Muscle of leg (tissue), 16 donors: ENCODE measurements at places on chromosomes 6 and 20. TPM values are rescaled to one million over a fixed set of nuclear protein-coding genes. Genes with fewer than 3 reads are reported as not detected.

- no peaks in the 10 kb centered on the region for H3K27me3 ChIP-seq
- H3K4me3 ChIP-seq, result no peak overlapping the region
- peaks cover 44% of the 10 kb centered on the region for H3K4me1 ChIP-seq
- no peak overlapping the region for H3K27ac ChIP-seq
- H3K36me3 ChIP-seq, result no peaks in the 10 kb centered on the region
Observed at GRCh38 chr20:23120936-23121750, 35.0 kb upstream of the CD93 start.

PNPLA1 gene
- polyA plus RNA-seq, result 0.14 TPM

DNA sequence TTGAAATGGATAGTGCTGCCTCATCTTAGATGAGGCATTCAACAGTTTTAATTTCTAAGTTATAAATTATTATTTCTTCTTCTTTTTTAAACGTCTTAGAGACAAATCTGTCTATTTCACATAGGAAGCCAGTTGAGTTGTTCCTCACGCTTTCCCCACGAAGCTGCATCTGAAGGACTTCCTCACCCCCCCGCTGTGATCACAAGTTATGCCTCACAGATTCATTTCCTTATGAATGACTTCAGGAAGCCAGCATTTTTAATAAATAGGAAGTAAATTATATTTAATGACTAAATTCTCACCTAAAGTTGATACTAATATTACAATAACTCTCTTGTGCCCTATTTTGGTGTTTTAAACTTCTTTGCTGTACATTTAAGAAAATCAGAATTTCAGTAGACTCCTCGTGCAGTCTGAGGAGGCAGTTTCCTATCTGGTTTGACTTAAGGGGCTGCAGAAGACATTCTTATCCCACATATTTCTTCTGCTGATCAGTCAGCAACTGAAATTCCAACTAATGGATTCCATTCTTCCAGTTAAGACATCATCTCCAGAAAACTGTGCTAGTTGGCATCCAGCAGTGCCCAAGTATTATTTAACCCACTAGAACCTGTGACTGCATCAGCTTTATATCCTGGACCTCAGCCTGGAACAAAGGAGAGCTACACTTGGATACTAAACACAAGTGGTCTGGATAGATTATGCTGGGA lies 182.7 kb upstream of the CCN2 start:
- DNase-seq, result peak; percentile 71
- no peaks in the 10 kb centered on the region for H3K36me3 ChIP-seq
- H3K4me3 ChIP-seq, result no peak overlapping the region
- peaks cover 30% of the 10 kb centered on the region for H3K4me1 ChIP-seq
- H3K27me3 ChIP-seq, result no peaks in the 10 kb centered on the region

- H3K27ac ChIP-seq, result no peak overlapping the region
- H3K4me3 ChIP-seq, result no peak overlapping the region
- no peaks in the 10 kb centered on the region for H3K36me3 ChIP-seq
- no peaks in the 10 kb centered on the region for H3K4me1 ChIP-seq
Observed at GRCh38 chr6:67131827-67132226, 1424.8 kb upstream of the EYS start.

DNA sequence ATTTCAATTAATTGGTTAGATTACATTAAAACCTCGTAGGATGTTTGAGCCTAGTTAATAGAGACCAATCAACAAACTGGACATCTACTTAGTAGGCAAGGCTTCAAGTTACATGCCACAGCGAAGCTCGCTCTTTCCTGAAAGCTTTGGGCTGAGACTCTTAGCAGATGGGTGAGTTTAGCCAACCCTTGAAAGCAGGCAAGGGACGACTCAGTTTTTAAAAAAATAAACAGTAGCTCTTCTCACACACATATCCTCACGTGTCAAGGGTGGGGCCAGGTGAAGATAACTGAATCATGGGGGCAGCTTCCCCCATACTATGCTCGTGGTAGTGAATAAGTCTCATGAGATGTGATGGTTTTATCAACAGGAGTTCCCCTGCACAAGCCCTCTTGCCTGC lies 775 bp downstream of the MTFR2 start:
- H3K36me3 ChIP-seq, result no peaks in the 10 kb centered on the region
- peaks cover 11% of the 10 kb centered on the region for H3K4me1 ChIP-seq
- H3K27me3 ChIP-seq, result no peaks in the 10 kb centered on the region
- H3K4me3 ChIP-seq, result peak overlapping the region; percentile 75
- no peak for DNase-seq

GRCh38 chr20:59392736-59393135 lies 92.3 kb downstream of the EDN3 start:
- DNase-seq, result no peak
- H3K4me3 ChIP-seq, result no peak overlapping the region
- H3K27ac ChIP-seq, result no peak overlapping the region
- H3K4me1 ChIP-seq, result peaks cover 25% of the 10 kb centered on the region
- no peaks in the 10 kb centered on the region for H3K36me3 ChIP-seq

DNA sequence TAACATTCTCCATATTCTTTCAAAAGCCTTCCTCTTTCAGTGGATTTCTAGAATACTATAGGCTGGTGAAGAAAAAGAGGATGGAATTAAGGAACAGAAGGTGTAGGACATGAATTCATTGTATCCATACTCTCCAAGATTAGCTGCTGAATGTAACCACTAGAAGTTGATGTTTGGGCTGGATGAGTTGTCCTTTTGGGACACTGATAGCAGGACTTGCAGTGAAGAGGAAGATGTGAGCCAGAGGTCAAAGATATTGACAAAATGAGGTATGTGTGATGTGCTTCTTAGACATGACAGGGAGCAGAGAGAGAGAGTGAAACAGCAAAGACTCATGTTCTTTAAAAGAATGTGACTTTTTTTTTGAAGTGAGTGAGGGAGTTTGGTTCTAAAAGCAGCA lies 134.3 kb upstream of the MAN1A1 start:
- no peaks in the 10 kb centered on the region for H3K4me1 ChIP-seq
- H3K36me3 ChIP-seq, result no peaks in the 10 kb centered on the region
- no peak overlapping the region for H3K27ac ChIP-seq
- no peaks in the 10 kb centered on the region for H3K27me3 ChIP-seq

DNA sequence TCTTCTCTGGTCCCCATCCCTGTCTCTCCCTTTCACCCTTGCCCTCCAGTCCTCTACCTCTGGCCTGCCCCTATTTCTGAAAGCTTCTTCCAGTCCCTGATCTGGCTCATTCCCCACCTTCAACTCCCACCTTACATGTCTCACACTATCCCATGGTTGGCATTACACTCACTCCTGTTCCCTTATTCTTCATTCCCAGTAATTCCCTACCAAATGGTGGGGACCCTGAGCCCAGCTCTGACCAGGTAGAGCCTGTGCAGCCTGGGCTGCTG lies 6.4 kb downstream of the TP53INP2 start:
- H3K4me1 ChIP-seq, result peaks cover 19% of the 10 kb centered on the region
- H3K27ac ChIP-seq, result no peak overlapping the region
- no peak overlapping the region for H3K4me3 ChIP-seq
- H3K27me3 ChIP-seq, result no peaks in the 10 kb centered on the region

DNA sequence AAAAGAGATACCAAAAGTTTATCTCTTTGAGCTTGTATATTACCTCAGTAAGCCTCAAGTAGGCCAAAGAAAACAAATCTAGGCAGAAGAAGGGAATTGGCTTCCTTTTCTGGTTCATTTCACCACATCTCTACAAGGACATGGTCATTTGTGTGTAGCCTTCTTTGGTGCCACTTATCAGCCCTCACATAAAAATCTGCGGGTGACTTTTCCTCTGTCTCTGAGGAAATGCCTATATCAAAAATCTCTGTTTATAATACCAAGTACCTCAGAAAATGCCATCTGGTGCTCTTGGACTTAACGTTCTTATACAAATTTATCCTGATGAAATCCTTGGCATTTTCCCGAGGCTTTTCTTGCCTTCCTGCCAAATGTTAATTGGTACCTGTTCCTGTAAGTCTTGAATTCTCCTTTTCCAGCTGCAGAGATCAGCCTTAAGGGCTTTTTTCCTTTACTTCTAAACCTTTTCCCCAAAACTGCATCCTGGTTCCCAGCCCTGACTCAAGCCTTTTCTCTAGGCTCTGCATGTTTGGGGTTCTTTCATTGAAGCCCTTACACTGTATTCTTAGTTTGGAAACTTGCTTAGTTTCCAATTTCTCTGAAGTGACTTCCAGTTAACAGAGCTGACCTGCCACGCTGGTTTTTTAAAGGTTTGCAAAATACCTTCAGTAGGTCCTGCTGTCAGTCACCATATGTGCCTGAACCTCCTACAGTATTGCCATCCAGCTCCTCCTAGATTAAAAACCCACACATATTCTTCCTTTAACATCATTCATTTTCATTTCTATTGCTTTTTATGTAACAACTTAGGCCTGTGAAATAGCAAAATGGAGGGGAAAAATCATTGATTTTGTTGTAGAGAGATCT lies 191.2 kb upstream of the PREP start:
- H3K4me3 ChIP-seq, result no peak overlapping the region
- H3K4me1 ChIP-seq, result no peaks in the 10 kb centered on the region
- H3K36me3 ChIP-seq, result no peaks in the 10 kb centered on the region
- peak; percentile 27 for DNase-seq
- H3K27me3 ChIP-seq, result no peaks in the 10 kb centered on the region

DNA sequence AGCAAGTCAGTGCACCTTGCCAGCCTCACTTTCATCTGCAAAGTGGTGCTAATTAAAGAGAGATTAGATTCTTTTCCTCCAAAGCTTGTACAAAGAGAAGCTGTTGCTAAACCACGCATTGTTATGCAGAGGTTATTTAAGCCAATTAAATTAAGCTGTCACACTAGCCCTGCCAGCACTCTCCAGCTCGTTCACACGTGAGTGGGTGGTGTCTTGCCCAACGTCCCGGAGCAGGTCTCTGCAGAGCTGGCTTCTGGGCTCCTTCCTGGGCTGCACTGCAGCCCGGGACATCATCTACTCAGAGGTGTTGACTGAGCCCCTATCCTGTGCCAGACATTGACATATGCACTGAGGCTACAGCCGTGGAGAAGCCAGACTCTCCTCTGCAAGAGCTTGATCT lies 401.6 kb upstream of the SULF2 start:
- no peak overlapping the region for H3K4me3 ChIP-seq
- H3K27ac ChIP-seq, result no peak overlapping the region
- no peaks in the 10 kb centered on the region for H3K36me3 ChIP-seq
- no peaks in the 10 kb centered on the region for H3K27me3 ChIP-seq

DNA sequence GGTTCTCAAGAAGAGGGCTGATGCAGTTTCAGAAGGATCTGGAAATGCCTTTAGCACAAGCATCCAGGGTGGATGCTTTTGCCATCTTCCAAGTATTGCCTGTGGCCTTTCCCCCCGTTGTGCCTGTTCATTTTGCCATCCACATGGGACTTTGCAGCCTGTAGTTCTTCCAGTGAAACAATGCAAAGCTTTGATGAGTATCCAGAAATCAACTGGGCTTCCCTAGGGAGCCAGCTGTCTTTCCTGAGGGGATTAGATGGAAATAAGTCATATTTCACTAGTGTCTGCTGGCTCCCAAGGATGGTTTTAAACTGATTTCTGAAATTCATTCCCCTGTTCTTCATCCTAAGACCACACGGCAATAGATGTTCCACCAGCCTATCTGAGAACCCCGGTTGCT lies 63.3 kb downstream of the CAP2 start:
- no peak overlapping the region for H3K4me3 ChIP-seq
- no peak overlapping the region for H3K27ac ChIP-seq
- no peaks in the 10 kb centered on the region for H3K36me3 ChIP-seq
- no peaks in the 10 kb centered on the region for H3K27me3 ChIP-seq
- no peak for DNase-seq

KCNK5 gene
- 1.6 TPM for polyA plus RNA-seq

GRCh38 chr6:21847711-21848480 lies 254.3 kb downstream of the SOX4 start:
- H3K36me3 ChIP-seq, result no peaks in the 10 kb centered on the region
- no peak for DNase-seq
- H3K27ac ChIP-seq, result peak overlapping the region; percentile 48
- H3K27me3 ChIP-seq, result no peaks in the 10 kb centered on the region
- peaks cover 25% of the 10 kb centered on the region for H3K4me1 ChIP-seq
- H3K4me3 ChIP-seq, result no peak overlapping the region

DNA sequence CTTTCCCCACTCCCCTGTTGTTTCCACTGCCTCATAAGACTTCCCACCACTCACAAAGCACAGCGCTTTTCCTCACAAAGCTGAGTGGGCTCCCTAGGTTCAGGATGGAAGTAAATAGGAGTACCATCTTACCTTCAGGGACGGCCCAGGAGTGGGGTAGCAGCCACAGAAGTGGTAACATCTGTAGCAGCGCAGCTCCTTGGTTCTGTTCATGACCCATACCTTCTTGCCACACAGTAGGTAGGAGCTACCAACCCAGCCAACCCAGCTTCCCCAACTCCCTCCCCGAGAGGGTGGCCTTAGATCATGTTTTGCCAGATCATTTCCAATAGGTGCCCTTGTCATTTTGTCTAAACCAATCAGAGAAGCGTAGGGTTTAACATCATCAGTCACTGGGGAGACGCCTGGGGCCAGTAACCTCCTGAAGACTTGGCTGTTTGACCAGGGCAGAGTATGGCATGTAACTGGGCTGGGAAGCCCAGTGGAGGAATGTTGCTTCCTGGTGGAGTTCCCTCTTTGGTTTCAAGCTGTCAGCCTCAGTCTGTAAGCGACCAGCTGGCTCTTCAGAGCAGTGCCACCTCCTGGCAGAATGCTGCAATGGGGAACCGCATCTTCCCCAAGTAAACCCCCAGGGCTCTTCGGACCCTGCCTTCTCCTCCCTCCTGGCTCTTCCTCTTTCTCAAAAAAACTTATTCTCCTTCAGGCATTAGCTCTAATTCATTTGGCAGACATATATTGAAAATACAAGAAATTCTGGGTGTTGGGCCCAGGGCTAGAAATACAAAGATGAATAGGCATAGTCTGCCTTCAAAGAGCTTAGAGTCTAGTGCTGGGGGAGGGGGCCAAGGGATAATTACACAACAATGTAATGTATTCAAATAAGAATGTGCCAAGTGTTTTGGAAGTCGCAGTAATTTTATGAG lies at the start of gene HLA-DMA:
Gene HLA-DMA (minus strand): TSS at position 281 of the 923 bp plus-strand sequence. CDS start 61 bp downstream, at position 220.
- no peaks in the 10 kb centered on the region for H3K36me3 ChIP-seq
- DNase-seq, result peak; percentile 91
- peak within 1 kb of the TSS; percentile 39 for H3K27ac ChIP-seq

GRCh38 chr6:77341058-77341986 lies 122.0 kb downstream of the HTR1B start:
- H3K27ac ChIP-seq, result no peak overlapping the region
- no peak overlapping the region for H3K4me3 ChIP-seq
- H3K4me1 ChIP-seq, result no peaks in the 10 kb centered on the region
- H3K27me3 ChIP-seq, result no peaks in the 10 kb centered on the region

DNA sequence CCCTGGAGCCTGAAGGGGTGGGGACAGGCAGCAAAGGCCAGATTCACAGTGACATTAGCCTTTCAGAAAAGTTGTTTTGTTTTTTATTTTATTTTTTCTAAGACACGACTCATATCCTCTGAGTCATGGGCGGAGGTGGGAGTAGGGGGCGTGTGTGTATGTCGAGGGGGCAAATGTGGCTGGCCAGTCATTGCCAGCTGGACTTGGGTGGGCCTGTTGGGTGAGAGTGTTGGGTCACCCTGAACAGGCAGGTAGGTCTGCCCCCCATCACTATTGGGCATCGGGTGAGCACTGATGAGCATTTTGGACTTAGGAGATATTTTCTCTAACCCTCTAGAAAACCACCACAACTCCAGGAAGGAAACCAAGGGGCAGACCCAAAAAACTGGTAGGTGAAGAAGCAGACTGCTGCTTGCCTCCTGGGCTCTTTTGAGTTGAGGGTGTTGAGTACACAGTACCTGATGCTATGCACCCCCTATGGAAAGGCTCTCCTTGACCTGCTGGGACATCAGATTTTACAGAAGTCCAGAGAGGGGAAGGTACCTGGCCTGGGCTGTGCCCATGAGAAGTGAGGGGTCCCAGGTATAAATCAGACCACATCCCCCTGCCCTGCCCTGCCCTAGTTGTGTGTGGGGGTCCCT lies 5.6 kb downstream of the SMIM29 start:
- no peak overlapping the region for H3K27ac ChIP-seq
- H3K4me3 ChIP-seq, result no peak overlapping the region
- peaks cover 16% of the 10 kb centered on the region for H3K4me1 ChIP-seq

- H3K4me3 ChIP-seq, result no peak overlapping the region
- H3K36me3 ChIP-seq, result no peaks in the 10 kb centered on the region
- DNase-seq, result no peak
- no peaks in the 10 kb centered on the region for H3K27me3 ChIP-seq
- H3K27ac ChIP-seq, result no peak overlapping the region
- peaks cover 11% of the 10 kb centered on the region for H3K4me1 ChIP-seq
Observed at GRCh38 chr6:108071736-108072276, 2.7 kb downstream of the OSTM1 start.
